Activated T-helper 17 cell treated with anti-CD3 and anti-CD28 coated beads, Interleukin-2, amount 50 U/mL, for 72 hours (primary cell): ENCODE measurements at places on chromosomes 2 and 18. TPM values are rescaled to one million over a fixed set of nuclear protein-coding genes. Genes with fewer than 3 reads are reported as not detected.
A peak's percentile ranks its signal among the peaks of the same experiment; 100 is the strongest.

CYP26B1 gene
- total RNA-seq: not detected

COX5B gene
- 235 TPM for total RNA-seq

- H3K27ac ChIP-seq: no peak overlapping the region
- no peak for ATAC-seq
- H3K4me3 ChIP-seq: no peak overlapping the region
These were observed 7.1 kb downstream of the ATOH8 start for GRCh38 chr2:85760872-85761271.

DNA sequence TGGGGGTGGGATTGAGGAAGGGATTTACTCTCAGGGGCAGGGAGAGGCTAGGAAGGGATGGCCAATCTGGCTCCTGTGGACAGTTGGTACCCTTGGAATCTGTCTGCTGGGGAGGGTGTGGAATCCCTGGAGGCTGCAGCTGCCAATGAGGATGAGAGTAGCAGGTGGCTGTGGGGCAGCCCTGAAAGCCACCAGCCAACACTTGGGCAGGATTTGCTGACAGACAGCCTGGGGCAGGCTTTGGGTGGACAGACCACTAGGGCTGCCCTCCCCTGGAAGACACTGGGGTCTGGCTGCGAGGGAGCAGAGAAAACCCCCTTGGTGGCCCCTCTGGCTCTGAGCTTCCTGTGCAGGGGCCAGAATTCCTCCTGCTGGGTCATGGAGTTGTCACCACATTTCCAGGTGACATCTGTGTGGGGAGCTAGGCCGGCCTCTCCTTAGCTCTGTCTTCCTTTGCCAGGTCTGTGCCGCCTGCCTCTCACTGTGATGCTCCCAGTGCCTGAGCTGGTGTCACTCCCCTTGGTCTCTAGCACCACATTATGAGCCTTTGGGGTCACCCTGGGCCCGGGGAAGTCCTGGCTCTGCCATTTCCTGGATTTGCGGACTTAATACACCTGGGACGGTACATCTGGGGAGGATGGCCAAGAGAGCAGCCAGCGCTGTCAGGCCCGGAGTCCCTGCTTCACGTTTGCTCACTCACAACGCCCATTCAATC is 13.4 kb upstream of the ARHGEF4 start:
- ATAC-seq: no peak
- H3K36me3 ChIP-seq: no peaks in the 10 kb centered on the region
- H3K27ac ChIP-seq: peak overlapping the region; percentile 99
- peak overlapping the region; percentile 87 for H3K4me3 ChIP-seq
- peaks cover 10% of the 10 kb centered on the region for H3K4me1 ChIP-seq

GRCh38 chr2:242075168-242075567 is 205.6 kb downstream of the RTP5 start:
- H3K27me3 ChIP-seq: peaks cover 13% of the 10 kb centered on the region
- H3K27ac ChIP-seq: no peak overlapping the region
- no peak overlapping the region for H3K4me3 ChIP-seq
- no peaks in the 10 kb centered on the region for H3K36me3 ChIP-seq
- no peak for ATAC-seq
